ENCODE measurements at places on chromosomes 16 and 17.

DNA sequence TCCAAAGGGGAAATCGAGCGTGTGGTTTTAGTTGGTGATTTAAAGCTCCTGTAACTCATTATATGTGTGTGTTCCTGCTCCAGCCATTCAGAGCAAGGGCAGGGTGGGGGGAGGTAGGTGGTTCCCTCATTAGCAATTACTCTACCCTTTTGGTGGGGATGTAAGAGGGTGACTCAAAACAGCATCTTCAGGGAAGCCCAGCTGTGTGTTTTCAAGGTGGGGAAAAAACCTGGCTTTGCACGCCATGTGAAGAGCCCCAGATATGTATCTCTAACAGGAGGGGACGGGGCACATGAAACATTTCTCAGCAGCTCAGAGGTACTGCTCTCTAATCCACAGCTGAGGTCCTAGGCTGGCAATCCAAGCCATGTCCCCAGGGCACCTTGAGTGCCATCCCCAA lies 241.3 kb upstream of the ZFHX3 start:
- no peak overlapping the region for H3K27ac ChIP-seq
- H3K4me1 ChIP-seq, result no peaks in the 10 kb centered on the region
- H3K4me3 ChIP-seq, result no peak overlapping the region
- DNase-seq, result no peak
- no peaks in the 10 kb centered on the region for H3K36me3 ChIP-seq

- no peaks in the 10 kb centered on the region for H3K27me3 ChIP-seq
- H3K27ac ChIP-seq, result no peak overlapping the region
- H3K36me3 ChIP-seq, result peaks cover 80% of the 10 kb centered on the region
- no peaks in the 10 kb centered on the region for H3K4me1 ChIP-seq
Measured at GRCh38 chr16:3783516-3783915, 66.2 kb upstream of the TRAP1 start.

GRCh38 chr16:85139881-85140339 lies 27.6 kb upstream of the CIBAR2 start:
- no peaks in the 10 kb centered on the region for H3K27me3 ChIP-seq
- H3K36me3 ChIP-seq, result no peaks in the 10 kb centered on the region
- no peak overlapping the region for H3K4me3 ChIP-seq
- DNase-seq, result no peak
- H3K27ac ChIP-seq, result no peak overlapping the region
- H3K4me1 ChIP-seq, result peaks cover 29% of the 10 kb centered on the region

GRCh38 chr17:43360376-43360738 lies 38.4 kb upstream of the ARL4D start:
- H3K27ac ChIP-seq, result peak overlapping the region; percentile 95
- H3K27me3 ChIP-seq, result no peaks in the 10 kb centered on the region
- H3K36me3 ChIP-seq, result no peaks in the 10 kb centered on the region
- peaks cover 18% of the 10 kb centered on the region for H3K4me1 ChIP-seq
- DNase-seq, result peak; percentile 79

- no peak overlapping the region for H3K27ac ChIP-seq
- H3K4me3 ChIP-seq, result no peak overlapping the region
- no peaks in the 10 kb centered on the region for H3K27me3 ChIP-seq
- H3K36me3 ChIP-seq, result no peaks in the 10 kb centered on the region
- DNase-seq, result no peak
- no peaks in the 10 kb centered on the region for H3K4me1 ChIP-seq
Measured at GRCh38 chr16:18933501-18933900, 7.3 kb upstream of the SMG1 start.

- peak overlapping the region; percentile 12 for H3K4me3 ChIP-seq
- H3K36me3 ChIP-seq, result no peaks in the 10 kb centered on the region
- H3K27me3 ChIP-seq, result no peaks in the 10 kb centered on the region
- H3K4me1 ChIP-seq, result peaks cover 93% of the 10 kb centered on the region
- DNase-seq, result no peak
Measured at GRCh38 chr16:89319886-89320781, 102.6 kb downstream of the ZNF778 start.

GRCh38 chr16:35102780-35103403 lies 1643.5 kb downstream of the TP53TG3F start:
- no peak overlapping the region for H3K4me3 ChIP-seq
- no peaks in the 10 kb centered on the region for H3K4me1 ChIP-seq
- no peak overlapping the region for H3K27ac ChIP-seq
- H3K27me3 ChIP-seq, result no peaks in the 10 kb centered on the region

- no peaks in the 10 kb centered on the region for H3K4me1 ChIP-seq
- DNase-seq, result peak; percentile 34
- no peaks in the 10 kb centered on the region for H3K36me3 ChIP-seq
Measured at GRCh38 chr16:27102701-27103575, 36.2 kb downstream of the C16orf82 start.

DNA sequence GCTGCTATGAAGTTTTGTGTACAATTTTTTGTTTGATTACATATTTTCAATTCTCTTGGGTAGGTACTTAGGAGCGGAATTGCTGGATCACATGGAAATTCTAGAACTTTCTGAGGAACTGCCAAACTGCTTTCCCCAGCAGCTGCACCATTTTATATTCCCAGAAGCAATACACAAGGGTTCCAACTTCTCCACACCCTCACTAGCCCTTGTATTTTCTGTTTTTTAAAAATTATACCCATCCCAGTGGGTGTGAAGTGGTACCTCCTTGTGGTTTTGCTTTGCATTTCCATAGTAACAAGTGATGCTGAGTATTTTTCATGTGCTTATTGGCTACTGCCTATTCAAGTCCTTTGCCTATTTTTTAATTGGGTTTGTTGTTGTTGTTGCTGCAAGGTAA lies 20.9 kb downstream of the NACA2 start:
- no peak for DNase-seq
- H3K36me3 ChIP-seq, result no peaks in the 10 kb centered on the region
- H3K27ac ChIP-seq, result no peak overlapping the region
- no peak overlapping the region for H3K4me3 ChIP-seq
- H3K27me3 ChIP-seq, result peaks cover 2% of the 10 kb centered on the region

- no peak for DNase-seq
- no peaks in the 10 kb centered on the region for H3K36me3 ChIP-seq
- peak overlapping the region; percentile 29 for H3K4me3 ChIP-seq
- no peak overlapping the region for H3K27ac ChIP-seq
- H3K4me1 ChIP-seq, result peaks cover 11% of the 10 kb centered on the region
Measured at GRCh38 chr16:29664091-29664921, 1.3 kb downstream of the SPN start.

GRCh38 chr16:78821335-78821734 lies 721.9 kb downstream of the WWOX start:
- H3K4me3 ChIP-seq, result no peak overlapping the region
- H3K4me1 ChIP-seq, result peaks cover 18% of the 10 kb centered on the region
- no peaks in the 10 kb centered on the region for H3K27me3 ChIP-seq
- H3K36me3 ChIP-seq, result no peaks in the 10 kb centered on the region
- H3K27ac ChIP-seq, result no peak overlapping the region

DNA sequence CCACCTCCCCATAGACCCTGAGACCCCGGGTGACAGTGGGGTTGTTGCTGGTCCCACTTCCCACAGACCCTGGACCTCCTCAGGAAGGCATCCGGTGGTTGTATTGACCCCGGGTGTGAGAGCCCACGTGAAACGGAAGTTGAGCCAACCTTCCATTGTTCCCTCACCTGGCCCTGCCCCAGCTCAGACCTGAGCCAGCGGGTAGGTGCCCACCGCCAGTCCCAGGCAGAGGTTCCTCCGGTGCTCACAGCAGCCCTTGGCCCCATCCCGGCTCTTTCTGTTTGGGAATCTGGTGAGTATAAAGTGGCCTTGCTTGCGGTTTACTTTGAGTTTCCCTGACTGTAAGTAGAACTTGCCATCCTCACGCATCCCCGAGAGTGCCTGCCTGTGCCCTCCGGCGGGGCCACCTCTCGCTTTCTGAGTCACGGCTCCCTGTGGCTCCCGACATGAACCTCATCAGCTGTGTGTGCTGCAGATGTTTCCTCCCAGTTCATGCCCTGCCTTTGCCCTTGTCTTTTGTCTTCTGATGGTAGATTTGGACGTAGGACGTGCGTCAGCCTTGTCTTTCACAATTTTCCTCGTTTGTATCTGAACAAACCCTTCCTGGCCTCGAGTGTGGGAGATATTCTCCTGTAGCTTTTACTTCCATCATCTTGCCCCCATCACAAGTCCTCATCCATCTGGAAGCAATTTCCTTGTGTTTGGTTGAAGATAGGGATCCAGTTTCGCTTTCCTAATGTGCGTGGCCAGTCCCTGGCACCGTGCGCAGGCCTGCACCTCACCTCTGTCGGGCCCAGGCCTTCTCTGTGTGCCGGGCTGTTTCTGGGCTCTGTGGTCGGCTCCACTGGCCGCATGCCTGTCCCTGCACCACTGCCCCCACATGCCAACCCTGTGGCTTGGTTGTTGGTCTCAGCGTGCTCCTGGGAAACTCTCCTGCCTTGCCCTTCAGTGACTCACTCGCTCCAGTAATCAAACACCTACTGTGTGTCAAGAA lies 76.0 kb downstream of the METRNL start:
- H3K27ac ChIP-seq, result peak overlapping the region; percentile 78
- peak; percentile 92 for DNase-seq
- no peaks in the 10 kb centered on the region for H3K27me3 ChIP-seq
- no peak overlapping the region for H3K4me3 ChIP-seq

DNA sequence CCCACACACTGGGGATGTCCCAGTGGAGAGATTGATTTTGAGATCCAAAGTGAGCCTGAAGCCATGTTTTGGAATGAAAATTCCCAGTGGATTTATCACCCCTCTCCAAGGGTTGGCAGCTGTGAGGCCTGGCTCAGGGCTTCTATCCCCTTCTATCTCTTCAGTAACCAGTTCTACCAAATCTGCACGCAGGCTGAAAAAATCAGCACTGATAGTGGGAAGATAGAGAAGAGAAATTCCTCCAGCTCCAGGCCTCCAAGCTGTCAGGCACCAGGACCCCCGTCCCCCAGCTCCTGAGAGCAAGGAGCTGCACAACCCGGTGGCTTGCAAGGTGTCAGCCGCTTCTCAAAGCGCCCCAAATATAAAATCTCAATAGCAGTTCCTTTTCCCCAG lies 1.0 kb downstream of the FLOT2 start:
- peak overlapping the region; percentile 96 for H3K27ac ChIP-seq
- no peak for DNase-seq
- no peaks in the 10 kb centered on the region for H3K36me3 ChIP-seq
- peaks cover 58% of the 10 kb centered on the region for H3K4me1 ChIP-seq

GRCh38 chr16:63323722-63324705 lies 1287.8 kb upstream of the CDH8 start:
- no peak for DNase-seq
- no peaks in the 10 kb centered on the region for H3K36me3 ChIP-seq
- no peak overlapping the region for H3K4me3 ChIP-seq
- no peak overlapping the region for H3K27ac ChIP-seq
- H3K27me3 ChIP-seq, result no peaks in the 10 kb centered on the region

GRCh38 chr17:64439956-64440355 lies 9.0 kb upstream of the MILR1 start:
- no peaks in the 10 kb centered on the region for H3K4me1 ChIP-seq
- H3K27ac ChIP-seq, result no peak overlapping the region
- DNase-seq, result no peak
- no peaks in the 10 kb centered on the region for H3K36me3 ChIP-seq
- no peaks in the 10 kb centered on the region for H3K27me3 ChIP-seq

- H3K27ac ChIP-seq, result no peak overlapping the region
- no peak overlapping the region for H3K4me3 ChIP-seq
- no peaks in the 10 kb centered on the region for H3K36me3 ChIP-seq
- peaks cover 21% of the 10 kb centered on the region for H3K27me3 ChIP-seq
- H3K4me1 ChIP-seq, result no peaks in the 10 kb centered on the region
Measured at GRCh38 chr17:37650419-37651003, 7.3 kb upstream of the DDX52 start.

- H3K27me3 ChIP-seq, result no peaks in the 10 kb centered on the region
- no peak overlapping the region for H3K27ac ChIP-seq
- no peaks in the 10 kb centered on the region for H3K36me3 ChIP-seq
Measured at GRCh38 chr16:66681676-66682075, 14.9 kb downstream of the CMTM4 start.

- H3K4me1 ChIP-seq, result no peaks in the 10 kb centered on the region
- no peaks in the 10 kb centered on the region for H3K27me3 ChIP-seq
- no peak overlapping the region for H3K4me3 ChIP-seq
- no peak overlapping the region for H3K27ac ChIP-seq
- no peaks in the 10 kb centered on the region for H3K36me3 ChIP-seq
- DNase-seq, result no peak
Measured at GRCh38 chr16:64532691-64533090, 589.2 kb downstream of the CDH11 start.

- no peak overlapping the region for H3K4me3 ChIP-seq
- DNase-seq, result no peak
- no peaks in the 10 kb centered on the region for H3K4me1 ChIP-seq
- H3K27ac ChIP-seq, result no peak overlapping the region
- H3K36me3 ChIP-seq, result no peaks in the 10 kb centered on the region
Measured at GRCh38 chr17:48153691-48154358, 46.3 kb downstream of the SNX11 start.

- peaks cover 33% of the 10 kb centered on the region for H3K4me1 ChIP-seq
- no peaks in the 10 kb centered on the region for H3K27me3 ChIP-seq
- H3K27ac ChIP-seq, result peak overlapping the region; percentile 75
- H3K36me3 ChIP-seq, result no peaks in the 10 kb centered on the region
Measured at GRCh38 chr17:68297195-68297594, 5.9 kb downstream of the ARSG start.

DNA sequence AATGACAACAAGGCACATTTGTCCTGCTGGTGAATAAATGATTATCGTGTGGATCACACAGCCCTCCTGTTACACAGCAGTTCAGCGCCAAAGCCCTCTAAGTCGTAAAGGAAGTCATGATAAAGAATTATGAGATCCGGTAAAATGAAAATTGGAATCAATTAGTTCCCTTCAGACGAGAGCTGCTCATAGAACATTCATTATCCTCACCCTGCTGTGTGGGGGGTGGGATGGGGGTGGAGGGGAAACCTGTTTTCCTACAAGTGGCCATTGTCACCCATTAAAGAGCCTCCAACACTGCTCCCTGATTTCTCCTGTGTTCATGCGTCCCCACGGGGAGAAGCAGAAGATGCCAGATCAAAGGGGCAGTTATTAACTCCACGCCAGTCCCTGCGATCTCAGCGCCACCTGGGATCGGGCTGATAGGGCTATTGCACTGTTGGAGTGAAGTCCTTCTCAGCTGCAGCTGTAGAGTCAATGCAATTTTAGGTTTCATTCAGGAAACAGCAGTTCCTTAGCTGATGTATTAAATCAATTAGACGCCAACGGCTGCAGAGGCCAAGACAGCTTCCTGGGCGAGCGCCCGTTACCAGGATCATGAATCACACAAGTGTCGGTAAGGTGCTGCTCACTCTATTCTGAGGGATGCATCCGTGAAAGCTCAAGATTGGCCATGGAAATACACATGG lies 19.2 kb upstream of the CACNG4 start:
- no peak for DNase-seq
- no peak overlapping the region for H3K27ac ChIP-seq
- no peak overlapping the region for H3K4me3 ChIP-seq
- no peaks in the 10 kb centered on the region for H3K36me3 ChIP-seq
- peaks cover 69% of the 10 kb centered on the region for H3K27me3 ChIP-seq
- H3K4me1 ChIP-seq, result peaks cover 9% of the 10 kb centered on the region

Data from suprapubic skin (tissue), 4 donors.